Jurkat, Clone E6-1 (cell line): ENCODE measurements at places on chromosomes 16 and 17.

- no peak for DNase-seq
Measured at GRCh38 chr17:75277664-75278071, 6.6 kb upstream of the MIF4GD start.

GRCh38 chr16:83830769-83831455, 23.1 kb downstream of the HSBP1 start:
- no peak for DNase-seq

- DNase-seq: no peak
Measured at GRCh38 chr17:76250141-76250540, 9.8 kb upstream of the RNF157 start.

DNA sequence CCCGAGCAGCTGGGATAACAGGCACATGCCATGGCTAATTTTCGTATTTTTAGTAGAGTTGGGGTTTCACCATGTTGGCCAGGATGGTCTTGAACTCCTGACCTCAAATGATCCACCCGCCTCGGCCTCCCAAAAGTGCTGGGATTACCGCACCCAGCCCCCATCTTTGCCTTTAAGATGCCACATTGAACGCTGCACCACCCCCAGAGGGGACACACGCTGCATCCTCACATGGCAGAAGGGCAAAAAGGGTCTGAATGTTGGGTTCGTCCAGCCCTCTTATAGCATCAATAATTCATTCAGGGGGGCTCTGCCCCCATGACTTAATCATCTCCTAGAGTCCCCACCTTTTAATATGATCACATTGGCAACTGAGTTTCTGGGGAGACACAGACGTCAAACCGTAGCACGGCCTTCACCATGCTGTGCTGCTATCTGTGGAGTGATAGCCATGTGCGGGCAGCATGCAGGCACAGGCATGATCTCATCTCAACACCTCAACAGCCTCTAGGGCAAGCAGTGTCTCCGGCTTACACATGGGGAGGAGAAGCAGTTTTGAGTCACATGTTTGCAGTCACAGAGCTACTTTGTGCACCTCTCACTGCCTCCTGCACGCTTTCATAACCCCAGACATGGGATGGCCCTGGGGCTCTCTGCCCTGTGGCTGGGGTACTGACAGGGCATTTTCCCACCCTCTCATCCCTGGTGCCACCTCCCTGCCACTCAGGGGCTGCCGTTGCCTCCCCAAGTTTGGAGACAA, 30.0 kb downstream of the IL21R start:
- no peak for DNase-seq

GRCh38 chr17:34667656-34668055, 88.3 kb downstream of the TMEM132E start:
- no peak for DNase-seq

GRCh38 chr17:68437979-68438822, 19.1 kb downstream of the WIPI1 start:
- peak; percentile 76 for DNase-seq

DNA sequence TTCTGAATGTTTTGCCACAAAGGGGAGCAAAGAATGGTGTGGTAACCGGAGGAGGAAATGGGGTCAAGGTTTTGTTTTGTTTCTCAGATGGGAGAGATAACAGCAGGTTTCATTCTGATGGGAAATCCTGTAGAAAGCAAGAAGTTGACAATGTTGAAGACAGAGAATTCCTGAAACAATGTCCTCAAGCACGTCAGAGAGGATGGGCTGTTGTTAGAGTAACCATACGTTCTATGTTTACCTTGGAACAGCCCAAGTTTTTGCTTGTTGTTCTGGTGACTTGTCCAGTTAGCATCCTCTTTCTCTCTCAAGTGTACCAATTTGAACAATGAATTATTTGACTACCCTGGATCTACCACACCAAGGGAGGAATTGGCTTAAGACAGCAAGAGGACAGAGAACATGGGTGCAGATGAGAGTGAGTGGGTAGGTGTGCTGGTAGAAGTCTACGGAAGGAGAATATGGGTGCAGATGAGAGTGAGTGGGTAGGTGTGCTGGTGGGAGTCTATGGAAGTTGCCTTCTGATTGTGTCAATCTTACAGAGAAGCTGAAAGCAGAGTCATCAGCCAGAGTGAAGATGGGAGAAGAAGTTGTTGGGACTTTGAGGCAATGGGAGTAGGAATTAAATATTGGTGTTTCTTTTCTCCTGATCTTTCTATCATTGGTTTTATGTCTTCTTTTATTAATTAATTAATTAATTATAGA, 14.8 kb upstream of the NSRP1 start:
- DNase-seq: no peak

DNA sequence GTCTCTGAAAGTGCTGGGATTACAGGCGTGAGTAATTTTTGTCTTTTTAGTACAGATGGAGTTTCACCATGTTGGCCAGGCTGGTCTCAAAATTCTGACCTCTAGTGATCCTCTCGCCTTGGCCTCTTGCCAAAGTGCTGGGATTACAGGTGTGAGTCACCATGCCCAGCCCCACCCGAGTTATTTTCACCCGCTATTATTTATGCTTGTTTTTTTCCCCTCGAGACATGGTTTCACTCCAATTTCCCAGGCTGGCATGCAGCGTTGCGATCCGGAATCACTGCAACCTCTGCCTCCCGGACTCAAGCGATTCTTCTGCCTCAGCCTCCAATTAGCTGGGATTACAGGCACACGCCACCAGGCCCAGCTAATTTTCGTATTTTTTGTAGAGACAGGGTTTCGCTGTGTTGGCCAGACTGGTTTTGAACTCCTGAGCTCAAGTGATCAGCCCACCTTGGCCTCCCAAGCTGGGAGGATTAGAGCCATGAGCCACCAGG, 9.2 kb downstream of the RPL23 start:
- no peak for DNase-seq

GRCh38 chr17:30858556-30859250, 26.9 kb downstream of the ATAD5 start:
- DNase-seq: no peak

- peak; percentile 4 for DNase-seq
Measured at GRCh38 chr16:86723689-86724088, 145.3 kb downstream of the FOXL1 start.

- no peak for DNase-seq
Measured at GRCh38 chr17:66988069-66988798, 23.7 kb downstream of the CACNG4 start.

DNA sequence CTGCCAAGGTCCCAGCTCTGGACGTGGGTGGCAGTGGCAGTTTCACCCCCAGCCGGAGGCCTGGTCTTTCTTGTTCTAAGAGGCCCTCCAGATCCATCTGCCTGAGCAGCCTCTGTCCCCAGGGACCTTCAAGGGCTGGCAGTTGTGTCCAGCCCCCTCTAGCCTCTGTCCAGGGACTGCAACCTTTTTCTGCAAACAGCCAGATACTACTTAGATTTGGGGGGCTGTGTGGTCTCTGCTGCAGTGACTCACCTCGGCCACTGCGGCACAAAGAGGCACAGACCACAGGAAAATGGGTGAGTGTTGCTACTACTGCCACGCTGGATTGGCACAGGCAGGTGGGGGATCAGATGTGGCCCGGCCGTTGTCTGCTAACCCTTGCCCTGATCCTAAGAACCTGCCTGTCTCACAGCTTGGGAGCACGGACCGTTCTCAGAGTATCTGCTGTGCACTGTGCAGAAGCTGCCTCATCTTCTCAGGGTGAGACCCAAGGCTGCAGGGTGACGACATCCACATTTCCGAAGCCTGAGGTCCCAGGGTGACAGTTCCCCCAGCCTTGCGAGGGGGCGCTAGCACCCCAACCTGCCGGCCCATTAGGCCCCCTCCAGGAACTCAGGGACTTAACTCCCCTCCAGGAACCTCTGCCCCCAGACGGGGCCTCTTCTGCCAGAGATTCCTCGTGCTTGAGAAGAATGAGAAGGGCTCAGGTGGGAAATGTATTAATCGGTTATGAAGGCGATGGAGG, 27.6 kb downstream of the MXRA7 start:
- no peak for DNase-seq

- DNase-seq: no peak
Measured at GRCh38 chr17:9071016-9071415, 49.7 kb downstream of the NTN1 start.

DNA sequence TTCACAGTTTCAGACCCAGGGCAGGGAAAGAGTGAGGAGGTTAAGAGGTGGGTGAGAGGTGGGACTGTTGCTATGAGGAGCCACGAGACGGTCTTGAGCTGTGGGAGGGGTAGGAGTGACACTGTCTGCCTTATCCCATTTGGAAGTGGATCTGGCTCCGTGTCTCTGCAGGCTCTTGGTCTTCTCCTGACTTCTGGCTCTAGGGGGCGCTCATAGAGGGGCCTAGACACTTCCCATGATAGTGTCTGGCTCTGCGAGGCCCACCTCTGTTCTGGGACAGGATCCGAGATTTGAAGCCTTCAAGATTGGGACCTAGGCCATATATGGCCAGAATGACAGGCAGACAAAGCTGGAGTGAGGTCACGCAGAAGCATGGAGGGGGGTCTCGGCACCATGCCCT, 204.5 kb downstream of the GSG1L start:
- no peak for DNase-seq

GRCh38 chr17:79075861-79076406, 1.3 kb downstream of the ENGASE start:
- DNase-seq: no peak

- no peak for DNase-seq
Measured at GRCh38 chr17:77132411-77133086, 8.2 kb upstream of the SEC14L1 start.

DNA sequence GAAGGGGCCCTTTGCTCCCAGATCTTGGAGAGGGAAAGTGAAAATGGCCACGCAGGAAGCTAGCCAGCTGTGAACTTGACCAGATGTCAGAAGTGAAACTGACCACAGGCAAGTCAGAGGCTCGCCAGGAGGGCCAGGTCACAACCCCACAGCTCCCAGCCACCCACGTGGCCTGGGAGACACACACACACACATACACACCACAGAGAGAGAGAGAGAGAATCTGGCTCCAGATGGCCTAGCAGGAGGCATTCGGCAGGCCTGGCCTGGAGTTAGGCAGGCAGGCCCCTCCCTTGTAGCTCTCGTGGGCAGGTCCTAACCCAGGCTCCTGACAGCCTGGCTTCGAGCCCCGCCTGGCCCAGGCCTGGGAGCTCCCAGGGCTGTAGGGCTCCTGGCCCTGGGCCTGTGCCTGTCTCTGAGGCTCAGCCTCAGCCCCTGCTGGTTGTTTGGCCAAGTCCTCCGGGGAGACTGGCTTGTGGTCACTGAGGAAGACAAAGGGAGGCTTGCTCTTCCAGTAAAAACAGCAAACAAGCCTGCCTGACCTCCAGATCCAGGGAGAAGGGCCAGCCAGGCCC, 20.2 kb downstream of the NGFR start:
- DNase-seq: no peak

- no peak for DNase-seq
Measured at GRCh38 chr17:73302189-73302588, 9.6 kb downstream of the CDC42EP4 start.

GRCh38 chr16:28010671-28011070, 52.8 kb downstream of the GSG1L start:
- no peak for DNase-seq

GRCh38 chr16:76784530-76784929, 406.5 kb upstream of the MON1B start:
- no peak for DNase-seq

DNA sequence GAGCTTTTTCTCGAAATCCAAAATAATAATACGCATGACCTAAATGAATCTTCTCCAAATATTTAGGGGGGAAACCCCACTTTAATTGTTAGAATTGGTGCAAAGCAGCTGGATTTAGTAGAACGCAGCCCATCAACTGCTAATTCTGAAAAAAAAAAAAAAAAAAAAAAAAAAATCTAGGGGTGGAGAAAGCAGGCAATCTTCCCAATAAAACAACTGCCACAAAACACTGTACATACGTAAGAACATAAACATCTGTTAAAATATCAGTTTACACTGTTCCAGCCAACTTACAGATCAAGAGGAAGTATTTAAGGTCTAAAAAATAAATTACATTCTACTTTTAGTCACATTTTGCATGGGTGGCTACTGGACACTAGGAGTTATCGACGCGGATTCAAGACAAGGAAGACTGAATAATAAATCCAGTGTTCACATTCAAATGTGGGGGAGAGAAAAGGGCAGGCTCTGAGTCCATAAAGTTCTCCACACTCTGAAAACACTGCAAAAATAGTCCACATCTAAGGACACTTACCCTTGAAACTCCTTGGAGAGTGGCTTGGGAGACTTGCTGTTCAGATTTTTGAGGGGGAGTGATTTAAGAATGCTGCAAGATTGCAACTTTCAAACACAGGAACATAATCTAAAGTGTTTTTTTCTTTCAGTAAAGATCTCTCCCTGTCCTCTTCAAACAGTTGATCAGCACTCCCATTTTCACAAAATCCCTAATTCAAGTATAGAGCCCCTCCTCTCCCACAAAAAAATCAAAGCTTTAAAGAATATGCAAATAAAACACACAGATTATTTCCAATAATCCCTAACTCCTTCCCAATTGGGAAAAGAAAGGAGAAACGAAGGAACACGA, 1.3 kb downstream of the APPBP2 start:
- DNase-seq: no peak

GRCh38 chr16:86714166-86714565, 135.8 kb downstream of the FOXL1 start:
- DNase-seq: no peak

DNA sequence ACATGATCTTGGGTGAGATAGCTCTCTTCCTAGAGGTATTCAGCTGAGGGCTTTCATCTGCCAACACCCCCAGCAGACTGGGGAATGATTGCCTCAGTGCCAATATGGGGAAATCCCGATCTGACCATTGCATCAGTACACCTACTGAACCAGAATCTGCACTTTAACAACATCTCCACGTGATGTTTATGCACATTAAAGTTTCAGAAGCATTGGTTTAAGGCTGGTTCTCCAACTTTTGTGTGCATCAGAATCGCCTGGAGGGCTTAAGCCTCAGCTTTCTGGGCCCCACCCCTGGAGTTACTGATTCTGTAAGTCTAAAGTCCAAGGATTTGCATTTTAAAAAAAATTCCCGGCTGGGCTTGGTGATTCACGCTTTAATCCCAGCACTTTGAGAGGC, 123.6 kb upstream of the MED13 start:
- DNase-seq: no peak

DNA sequence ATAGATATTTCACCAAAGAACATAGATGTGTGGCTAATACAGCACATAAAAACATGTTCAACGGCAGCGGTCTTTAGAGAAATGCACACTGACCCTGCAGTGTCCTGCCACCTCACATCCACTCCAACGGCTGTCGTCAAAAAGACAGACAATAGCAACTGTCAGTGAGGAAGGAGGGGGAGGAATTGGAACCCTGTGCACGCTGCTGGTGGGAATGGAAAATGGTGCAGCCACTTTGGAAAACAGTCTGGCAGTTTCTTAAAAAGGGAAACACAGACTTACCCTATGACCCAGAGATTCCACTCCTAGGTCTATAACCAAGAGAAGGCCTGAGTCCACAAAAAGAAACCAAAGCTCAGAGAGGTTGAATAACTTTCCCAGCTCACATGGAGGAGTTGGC, 7.7 kb downstream of the CEP295NL start:
- no peak for DNase-seq

- DNase-seq: peak; percentile 37
Measured at GRCh38 chr16:61148930-61149329, 887.3 kb downstream of the CDH8 start.

DNA sequence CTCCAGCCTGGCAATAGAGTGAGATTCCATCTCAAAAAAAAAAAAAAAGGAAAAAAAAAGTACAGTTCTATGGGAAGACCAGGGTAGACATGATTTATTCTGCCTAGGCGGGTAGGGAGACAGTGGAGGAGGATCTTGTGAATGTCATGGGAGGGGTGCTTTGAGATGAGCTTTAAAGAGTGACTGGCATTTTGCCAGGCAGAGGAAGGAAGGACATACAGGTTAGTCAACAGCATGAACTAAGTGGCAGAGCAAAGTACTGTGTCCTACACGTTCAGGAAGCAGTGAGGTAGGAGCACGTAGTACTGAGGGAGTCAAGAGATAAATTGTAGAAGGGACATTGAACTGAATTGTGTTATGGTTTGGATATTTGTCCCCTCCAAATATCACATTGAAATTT, 451.5 kb downstream of the TOX3 start:
- no peak for DNase-seq
